ENCODE measurements at places on chromosomes 13 and 19.

DNA sequence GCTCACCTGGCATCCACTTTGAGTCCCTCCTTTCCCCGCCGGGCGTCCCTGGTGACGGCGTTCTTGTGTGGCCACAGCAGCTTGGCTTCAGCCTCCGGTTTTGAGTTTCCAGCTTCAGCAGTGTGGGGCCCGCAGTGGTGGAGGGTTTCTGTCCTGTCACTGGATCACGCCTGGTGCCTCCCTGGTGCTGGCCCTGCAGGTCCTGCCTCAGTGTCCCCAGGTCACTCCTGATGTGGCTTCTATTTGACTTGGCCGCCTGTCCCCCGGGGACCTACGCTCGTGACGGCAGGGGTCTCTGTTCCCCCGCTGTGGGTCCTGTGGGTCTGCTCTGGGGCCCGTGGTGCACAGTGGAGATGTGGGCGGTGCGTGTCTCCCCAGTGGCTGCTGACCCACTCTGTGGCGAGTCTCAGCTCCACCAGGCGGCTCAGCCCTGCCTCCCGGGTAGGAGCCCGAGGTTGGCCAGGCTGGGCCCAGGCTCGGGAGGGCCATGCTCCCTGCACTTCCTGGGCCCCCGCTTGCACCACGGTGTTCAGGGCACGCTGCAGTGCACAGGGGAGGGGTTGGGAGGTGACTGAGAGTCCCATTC lies 1.9 kb downstream of the ATP4B start:
- H3K27ac ChIP-seq: no peak overlapping the region
- H3K36me3 ChIP-seq: no peaks in the 10 kb centered on the region
- peak; percentile 42 for DNase-seq
- H3K27me3 ChIP-seq: no peaks in the 10 kb centered on the region

DNA sequence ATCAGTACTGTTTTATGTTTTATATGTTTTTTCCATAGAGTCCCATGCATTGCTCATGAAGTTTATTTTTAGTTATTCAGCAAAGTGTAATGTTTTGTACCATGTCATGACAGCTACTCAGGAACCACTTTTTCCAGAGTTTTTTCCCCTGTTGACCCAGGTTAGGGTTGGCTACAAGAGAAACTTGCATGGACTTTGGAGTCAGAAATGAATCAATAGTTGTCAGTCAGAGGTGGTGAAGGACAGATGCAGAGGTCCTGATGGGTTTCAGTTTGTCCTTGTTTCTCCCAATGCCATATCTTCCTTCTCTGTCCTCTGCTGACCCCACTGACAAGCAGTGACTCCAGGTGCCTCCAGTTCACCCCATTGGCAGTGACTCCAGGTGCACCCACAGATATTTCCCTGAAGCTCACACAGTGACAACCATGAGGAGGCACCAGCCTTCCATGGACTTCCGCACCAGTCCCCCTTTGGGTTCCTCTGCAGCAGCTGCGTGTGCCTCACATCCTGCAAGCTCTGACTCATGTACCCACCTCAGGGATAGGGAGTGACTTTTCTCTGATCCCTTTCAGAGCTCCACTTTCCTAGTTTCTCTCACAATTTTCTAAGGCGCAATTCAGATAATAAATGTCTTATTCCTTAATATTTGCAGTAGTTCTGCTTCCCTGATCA lies 92.1 kb downstream of the AKAP11 start:
- no peak for DNase-seq
- H3K27ac ChIP-seq: no peak overlapping the region
- no peaks in the 10 kb centered on the region for H3K36me3 ChIP-seq

- H3K27ac ChIP-seq: no peak overlapping the region
- no peaks in the 10 kb centered on the region for H3K36me3 ChIP-seq
- no peaks in the 10 kb centered on the region for H3K27me3 ChIP-seq
- DNase-seq: no peak
Observed at GRCh38 chr19:5070930-5071329, 102.0 kb downstream of the KDM4B start.

DNA sequence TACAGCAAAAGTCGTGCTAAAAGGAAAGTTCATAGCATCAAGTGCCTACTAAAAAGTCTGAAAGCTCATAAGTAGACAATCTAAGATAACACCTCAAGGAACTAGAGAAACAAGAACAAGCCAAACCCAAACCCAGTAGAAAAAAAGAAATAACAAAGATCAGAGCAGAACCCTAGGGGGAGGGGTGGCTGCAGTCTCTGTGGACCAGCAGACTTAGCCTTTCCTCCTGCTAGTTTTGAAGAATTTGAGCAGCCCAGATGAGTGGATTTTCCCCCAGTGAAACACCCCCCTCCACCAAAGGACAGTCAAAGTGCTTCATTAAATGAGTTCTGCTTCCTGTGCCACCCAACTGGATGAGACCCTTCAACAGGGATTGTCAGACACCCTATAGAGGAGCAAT lies 2.6 kb upstream of the ZNF486 start:
- H3K36me3 ChIP-seq: no peaks in the 10 kb centered on the region
- H3K4me1 ChIP-seq: no peaks in the 10 kb centered on the region
- DNase-seq: no peak

DNA sequence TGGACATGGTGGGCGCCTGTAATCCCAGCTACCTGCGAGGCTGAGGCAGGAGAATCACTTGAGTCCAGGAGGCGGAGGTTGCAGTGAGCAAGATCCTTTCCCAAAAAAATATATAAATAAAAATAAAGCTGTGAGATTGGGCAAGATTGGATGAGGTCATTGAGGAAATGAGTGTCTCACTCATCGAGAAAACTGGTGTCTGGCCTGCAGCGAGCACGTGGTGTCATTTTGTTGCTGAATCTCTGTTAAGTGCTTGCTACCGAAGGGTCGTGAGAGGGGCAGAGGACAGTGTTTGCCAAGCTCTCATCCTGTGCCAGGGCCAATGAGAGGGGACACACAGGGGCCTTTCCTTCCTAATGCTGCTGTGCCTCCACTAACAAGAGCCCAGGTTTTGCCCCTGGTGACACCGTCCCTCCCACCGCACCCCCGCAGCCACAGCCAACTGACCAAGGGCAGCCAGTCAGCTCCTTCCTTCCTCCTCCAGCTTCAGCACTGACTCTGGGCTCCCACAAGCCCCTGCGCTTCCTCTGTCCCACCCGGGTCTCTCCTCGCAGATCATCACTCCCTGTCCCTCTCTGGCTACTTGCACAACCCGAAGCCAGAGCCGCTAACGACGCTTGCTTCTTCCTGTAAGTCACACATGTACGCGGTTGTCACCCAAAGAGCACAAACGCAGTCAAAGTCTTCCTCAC lies 3.2 kb downstream of the POLD1 start:
- H3K27me3 ChIP-seq: no peaks in the 10 kb centered on the region
- H3K4me1 ChIP-seq: no peaks in the 10 kb centered on the region
- no peak for DNase-seq
- H3K4me3 ChIP-seq: no peak overlapping the region
- H3K36me3 ChIP-seq: no peaks in the 10 kb centered on the region
- H3K27ac ChIP-seq: no peak overlapping the region

- H3K27me3 ChIP-seq: no peaks in the 10 kb centered on the region
- peak; percentile 90 for DNase-seq
- no peak overlapping the region for H3K4me3 ChIP-seq
- no peak overlapping the region for H3K27ac ChIP-seq
- H3K36me3 ChIP-seq: peaks cover 2% of the 10 kb centered on the region
- no peaks in the 10 kb centered on the region for H3K4me1 ChIP-seq
Observed at GRCh38 chr13:110546926-110547325, 14.6 kb downstream of the RAB20 start.

- H3K36me3 ChIP-seq: no peaks in the 10 kb centered on the region
- DNase-seq: no peak
- H3K4me3 ChIP-seq: no peak overlapping the region
- peaks cover 3% of the 10 kb centered on the region for H3K4me1 ChIP-seq
Observed at GRCh38 chr13:43663474-43664090, 123.2 kb downstream of the ENOX1 start.

- no peaks in the 10 kb centered on the region for H3K36me3 ChIP-seq
- DNase-seq: no peak
- H3K27me3 ChIP-seq: no peaks in the 10 kb centered on the region
- H3K27ac ChIP-seq: no peak overlapping the region
- no peak overlapping the region for H3K4me3 ChIP-seq
- H3K4me1 ChIP-seq: peaks cover 2% of the 10 kb centered on the region
Observed at GRCh38 chr13:48573213-48574007, 40.5 kb upstream of the RCBTB2 start.

- no peak overlapping the region for H3K27ac ChIP-seq
- H3K27me3 ChIP-seq: no peaks in the 10 kb centered on the region
- H3K4me3 ChIP-seq: no peak overlapping the region
- no peaks in the 10 kb centered on the region for H3K36me3 ChIP-seq
- H3K4me1 ChIP-seq: no peaks in the 10 kb centered on the region
Observed at GRCh38 chr13:33341861-33342452, 56.4 kb upstream of the STARD13 start.

- DNase-seq: no peak
- no peak overlapping the region for H3K27ac ChIP-seq
Observed at GRCh38 chr19:12987781-12988180, 7.5 kb upstream of the NFIX start.

- H3K4me3 ChIP-seq: no peak overlapping the region
- H3K4me1 ChIP-seq: no peaks in the 10 kb centered on the region
- no peak for DNase-seq
- H3K27me3 ChIP-seq: no peaks in the 10 kb centered on the region
Observed at GRCh38 chr13:33367926-33368325, 82.4 kb upstream of the STARD13 start.

DNA sequence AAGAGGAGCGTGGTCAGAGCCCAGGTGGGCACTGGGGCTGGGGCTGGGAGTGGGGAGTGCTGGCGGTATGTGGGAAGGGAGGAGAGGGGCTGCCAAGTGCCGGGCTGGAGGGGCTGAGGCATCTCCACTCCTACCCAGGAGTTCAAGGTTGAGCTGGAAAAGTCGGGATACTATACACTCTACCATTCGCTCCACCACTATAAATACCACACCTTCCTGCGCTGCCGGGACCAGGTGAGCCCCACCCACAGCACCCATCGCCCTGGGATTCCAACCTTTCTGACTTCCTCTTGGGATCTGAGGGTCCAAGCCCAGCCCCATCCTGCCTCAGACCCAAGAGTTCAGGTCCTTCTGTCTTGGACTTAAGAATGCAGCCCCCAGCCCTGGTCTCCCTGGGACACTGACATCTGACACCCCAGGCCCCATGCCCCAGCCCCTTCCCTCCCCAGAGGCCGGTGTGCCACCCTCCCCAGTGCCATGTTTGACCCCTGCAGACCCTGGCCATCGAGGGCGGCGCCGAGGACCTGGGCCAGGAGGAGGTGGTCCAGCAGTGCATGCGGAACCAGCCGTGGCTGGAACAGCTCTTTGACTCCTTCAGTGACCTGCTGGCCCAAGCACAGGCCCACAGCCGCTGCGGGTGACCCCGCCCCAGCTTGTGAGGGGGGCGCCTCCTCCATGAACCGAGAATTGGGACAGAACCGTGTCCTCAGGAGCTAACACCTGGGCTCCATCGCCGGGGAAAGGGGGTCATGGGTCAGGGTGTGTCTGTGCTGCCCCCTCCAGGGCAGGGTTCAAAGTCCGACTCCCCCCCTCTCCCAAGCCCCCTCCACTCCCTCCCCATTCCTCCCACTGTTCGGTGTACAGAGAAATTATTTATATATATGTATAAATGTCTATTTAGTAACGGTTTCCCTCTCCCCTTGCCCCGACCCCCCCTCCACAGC lies 14.7 kb downstream of the RRAS start:
- H3K36me3 ChIP-seq: peaks cover 6% of the 10 kb centered on the region
- no peaks in the 10 kb centered on the region for H3K27me3 ChIP-seq
- no peak overlapping the region for H3K27ac ChIP-seq
- H3K4me3 ChIP-seq: no peak overlapping the region

DNA sequence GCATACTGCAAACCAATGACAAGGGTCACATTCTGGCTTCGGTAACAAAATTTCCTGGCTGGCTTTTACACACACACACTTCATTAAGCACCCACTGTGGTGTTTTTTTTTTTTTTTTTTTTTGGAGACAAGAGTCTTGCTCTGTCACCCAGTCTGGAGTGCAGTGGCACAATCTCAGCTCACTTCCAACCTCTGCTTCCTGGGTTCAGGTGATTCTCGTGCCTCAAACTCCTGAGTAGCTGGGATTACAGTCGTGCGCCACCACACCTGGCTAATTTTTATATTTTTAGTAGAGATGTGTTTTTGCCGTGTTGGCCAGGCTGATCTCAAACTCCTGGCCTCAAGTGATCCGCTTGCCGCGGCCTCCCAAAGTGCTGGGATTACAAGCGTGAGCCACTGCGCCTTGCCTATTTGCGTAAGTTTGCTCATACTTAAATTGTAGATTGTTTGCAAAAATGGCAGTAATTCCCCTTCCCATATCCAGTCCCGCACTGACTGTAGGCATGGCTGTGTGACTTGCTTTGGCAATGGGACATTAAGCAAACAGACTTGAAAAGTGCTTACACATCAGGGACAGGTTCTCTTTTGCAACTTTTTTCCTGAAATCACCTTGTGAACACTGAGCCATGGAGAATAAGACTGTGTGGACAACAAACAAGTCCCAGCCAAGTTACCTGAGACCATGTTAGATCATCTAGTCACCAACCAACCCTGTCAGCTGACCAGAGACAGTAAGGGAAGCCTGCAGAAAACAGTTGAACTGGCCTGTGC lies 42.1 kb upstream of the EBPL start:
- H3K27ac ChIP-seq: no peak overlapping the region
- H3K4me3 ChIP-seq: no peak overlapping the region
- H3K36me3 ChIP-seq: no peaks in the 10 kb centered on the region
- no peak for DNase-seq

DNA sequence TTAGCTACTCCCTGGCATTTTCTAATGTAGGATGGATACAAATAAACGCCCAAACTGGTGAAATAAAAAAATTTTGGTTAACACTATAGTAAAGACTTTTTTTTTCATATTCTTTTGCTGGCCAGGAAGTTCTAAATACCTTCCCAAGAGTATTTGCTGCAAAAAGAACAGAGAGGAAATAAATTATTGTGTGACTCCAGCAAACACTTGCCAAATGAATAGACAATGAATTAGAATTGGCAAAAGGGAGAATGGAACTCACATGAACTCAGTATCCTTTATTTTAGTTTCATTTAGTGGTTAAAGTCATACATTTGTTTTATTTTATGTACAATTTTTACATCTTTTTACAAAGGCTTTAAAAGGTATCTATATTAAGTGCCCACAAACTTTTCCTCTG lies 58.1 kb downstream of the LACC1 start:
- H3K4me3 ChIP-seq: no peak overlapping the region
- H3K27ac ChIP-seq: no peak overlapping the region
- no peak for DNase-seq
- H3K4me1 ChIP-seq: no peaks in the 10 kb centered on the region

DNA sequence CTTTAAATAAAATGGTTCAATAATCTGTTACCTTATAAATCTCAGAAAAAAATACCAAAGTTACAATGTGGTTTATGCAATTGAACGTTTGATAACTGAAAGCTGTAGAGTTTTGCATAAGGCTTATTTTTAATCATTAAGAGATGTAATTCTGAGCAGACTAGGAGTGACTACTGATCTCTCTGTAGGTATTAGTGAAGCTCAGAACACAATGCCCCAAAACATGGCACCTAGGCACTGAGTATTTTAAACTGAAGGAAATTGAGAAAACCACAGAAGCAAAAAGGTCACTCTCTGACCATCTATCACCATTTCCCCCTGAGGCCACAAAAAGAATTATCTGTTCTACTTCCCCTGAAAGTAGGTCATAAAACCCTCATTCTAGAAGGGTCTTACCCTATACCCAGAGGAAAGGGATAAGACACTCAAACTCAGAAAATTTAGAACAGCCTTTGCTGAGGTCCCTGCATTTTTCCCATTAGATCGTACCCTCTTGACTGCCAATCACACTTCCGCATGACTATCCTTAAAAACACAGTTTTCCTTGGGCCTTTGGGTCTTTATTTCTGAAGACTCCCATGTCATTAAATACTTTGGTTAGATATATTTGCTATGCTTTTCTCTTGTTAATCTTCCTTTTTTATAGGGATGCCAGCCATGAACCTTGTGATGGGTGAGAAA lies 158.1 kb downstream of the PCDH9 start:
- DNase-seq: no peak
- H3K4me3 ChIP-seq: no peak overlapping the region
- no peaks in the 10 kb centered on the region for H3K27me3 ChIP-seq
- no peak overlapping the region for H3K27ac ChIP-seq
